Thoracic aorta (tissue), 2 donors: ENCODE measurements at places on chromosomes 7 and 10. TPM values are rescaled to one million over a fixed set of nuclear protein-coding genes. Genes with fewer than 3 reads are reported as not detected.

Gene PRKG1
- total RNA-seq: 381 TPM

Gene MINDY4
- total RNA-seq: 44.0 TPM

Gene VWDE
- total RNA-seq: 0.14 TPM

Gene NRF1
- 19.2 TPM for total RNA-seq

Gene CRPPA
- total RNA-seq: 2.1 TPM

Gene EFCAB10
- total RNA-seq: not detected

GRCh38 chr7:1021931-1022330 is 22.4 kb upstream of the GPR146 start:
- no peaks in the 10 kb centered on the region for H3K27me3 ChIP-seq
- no peaks in the 10 kb centered on the region for H3K4me1 ChIP-seq
- H3K36me3 ChIP-seq: peaks cover 18% of the 10 kb centered on the region
- H3K27ac ChIP-seq: no peak overlapping the region
- DNase-seq: no peak
- no peak overlapping the region for H3K4me3 ChIP-seq

- no peaks in the 10 kb centered on the region for H3K27me3 ChIP-seq
- H3K4me1 ChIP-seq: no peaks in the 10 kb centered on the region
- no peak for DNase-seq
- H3K36me3 ChIP-seq: no peaks in the 10 kb centered on the region
- no peak overlapping the region for H3K27ac ChIP-seq
Observed at GRCh38 chr10:42648512-42648911, 10.1 kb upstream of the ZNF33B start.

- no peak for DNase-seq
- H3K27me3 ChIP-seq: no peaks in the 10 kb centered on the region
- peaks cover 11% of the 10 kb centered on the region for H3K4me1 ChIP-seq
Observed at GRCh38 chr10:60536529-60537114, 146.9 kb upstream of the ANK3 start.

GRCh38 chr10:105797234-105797890 is 1156.3 kb downstream of the SORCS3 start:
- H3K27me3 ChIP-seq: no peaks in the 10 kb centered on the region
- no peaks in the 10 kb centered on the region for H3K36me3 ChIP-seq
- H3K4me1 ChIP-seq: no peaks in the 10 kb centered on the region
- H3K27ac ChIP-seq: no peak overlapping the region
- no peak for DNase-seq

DNA sequence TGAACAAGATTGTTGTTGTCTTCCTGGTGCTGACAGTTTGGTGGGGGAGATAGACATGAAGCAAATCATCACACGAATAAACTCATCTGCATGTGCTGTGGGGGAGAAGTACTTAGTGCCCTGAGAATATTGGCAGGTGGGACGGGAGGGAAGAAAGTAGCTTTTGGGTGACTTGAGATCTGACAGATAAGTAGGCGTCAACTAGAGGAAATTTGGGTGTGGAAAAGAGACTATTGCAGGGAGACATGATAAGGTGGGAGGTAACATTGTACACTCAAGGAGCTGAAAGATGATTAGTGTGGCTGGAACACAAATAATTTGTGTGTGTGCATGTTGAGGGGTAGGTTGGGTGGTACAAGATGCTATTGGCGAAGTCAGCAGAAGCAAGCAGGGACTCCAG is 30.1 kb downstream of the CNNM2 start:
- peaks cover 28% of the 10 kb centered on the region for H3K4me1 ChIP-seq
- H3K4me3 ChIP-seq: no peak overlapping the region
- no peak for DNase-seq
- no peaks in the 10 kb centered on the region for H3K36me3 ChIP-seq

- no peaks in the 10 kb centered on the region for H3K27me3 ChIP-seq
- H3K36me3 ChIP-seq: no peaks in the 10 kb centered on the region
- H3K4me3 ChIP-seq: no peak overlapping the region
- no peak for DNase-seq
Observed at GRCh38 chr10:23419655-23420329, 19.1 kb upstream of the OTUD1 start.

GRCh38 chr7:39700932-39701331 is 77.6 kb downstream of the RALA start:
- peaks cover 9% of the 10 kb centered on the region for H3K36me3 ChIP-seq
- H3K27ac ChIP-seq: no peak overlapping the region
- H3K4me1 ChIP-seq: no peaks in the 10 kb centered on the region
- no peak for DNase-seq

DNA sequence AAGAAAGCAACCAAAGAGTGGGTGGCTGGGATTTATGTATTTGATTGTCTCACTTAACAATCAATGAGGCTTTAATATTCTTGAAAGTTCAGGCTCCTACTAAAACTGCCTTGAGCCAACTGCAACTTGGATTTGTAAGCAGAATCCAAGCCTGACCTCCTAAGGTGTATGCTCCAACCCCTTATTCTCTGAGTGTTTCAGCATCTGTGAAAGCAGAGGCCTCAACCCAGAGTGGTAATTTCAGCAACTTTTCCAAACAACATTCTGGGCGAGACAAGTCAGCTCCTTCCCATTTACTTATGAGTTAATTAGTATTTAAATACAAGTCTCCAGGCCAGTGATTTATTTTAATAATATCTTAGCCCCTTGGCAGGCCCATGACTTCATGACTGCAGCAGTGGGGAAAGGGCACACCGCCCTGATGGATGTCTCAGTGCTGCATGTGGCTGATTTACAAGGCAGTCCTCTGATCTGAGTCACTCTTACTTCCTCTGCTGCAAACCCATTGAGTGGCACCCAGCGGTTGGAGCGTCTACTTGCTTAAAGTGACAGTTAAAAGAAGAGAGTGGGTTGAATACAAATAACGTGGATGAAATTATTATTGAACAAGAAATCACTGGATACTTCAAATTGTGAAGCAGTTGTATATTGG is 209.1 kb downstream of the TRIL start:
- no peaks in the 10 kb centered on the region for H3K27me3 ChIP-seq
- no peak overlapping the region for H3K27ac ChIP-seq
- no peak overlapping the region for H3K4me3 ChIP-seq

- no peak overlapping the region for H3K27ac ChIP-seq
- H3K4me3 ChIP-seq: no peak overlapping the region
- DNase-seq: no peak
Observed at GRCh38 chr10:36515319-36515718, 610.1 kb upstream of the ANKRD30A start.

- no peak for DNase-seq
- H3K27ac ChIP-seq: no peak overlapping the region
- H3K36me3 ChIP-seq: no peaks in the 10 kb centered on the region
- no peaks in the 10 kb centered on the region for H3K27me3 ChIP-seq
Observed at GRCh38 chr7:31023877-31024276, 28.2 kb upstream of the ADCYAP1R1 start.

GRCh38 chr7:46173476-46174195 is 252.6 kb upstream of the IGFBP3 start:
- H3K4me3 ChIP-seq: no peak overlapping the region
- no peaks in the 10 kb centered on the region for H3K36me3 ChIP-seq
- no peaks in the 10 kb centered on the region for H3K4me1 ChIP-seq
- H3K27ac ChIP-seq: no peak overlapping the region

DNA sequence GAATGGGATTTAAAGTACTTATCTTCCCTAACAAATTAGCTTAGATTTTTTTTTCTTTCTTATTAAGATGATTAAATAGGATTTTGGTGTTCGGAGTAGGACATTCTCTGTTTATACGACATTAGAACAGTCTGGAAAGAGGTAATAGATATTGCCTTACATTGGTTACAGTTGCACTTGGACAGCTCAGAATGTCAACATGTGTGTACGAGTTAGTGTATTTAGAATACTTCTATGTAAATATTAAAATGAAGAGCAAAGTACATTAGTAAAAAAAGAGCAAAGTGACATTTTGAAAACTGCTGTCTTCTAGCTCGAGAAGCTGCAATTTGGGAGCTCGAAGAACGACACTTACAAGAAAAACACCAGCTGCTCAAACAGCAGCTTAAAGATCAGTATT is 51.5 kb downstream of the SLK start:
- H3K36me3 ChIP-seq: peaks cover 38% of the 10 kb centered on the region
- no peaks in the 10 kb centered on the region for H3K27me3 ChIP-seq
- no peak overlapping the region for H3K4me3 ChIP-seq
- H3K4me1 ChIP-seq: no peaks in the 10 kb centered on the region
- no peak for DNase-seq
- H3K27ac ChIP-seq: no peak overlapping the region

- H3K36me3 ChIP-seq: no peaks in the 10 kb centered on the region
- no peaks in the 10 kb centered on the region for H3K4me1 ChIP-seq
- no peak overlapping the region for H3K27ac ChIP-seq
- no peak overlapping the region for H3K4me3 ChIP-seq
Observed at GRCh38 chr7:64639267-64640001, 26.5 kb upstream of the ZNF107 start.
